Suppressor macrophage treated with lipopolysaccharide for 4 hours (primary cell): ENCODE measurements at places on chromosomes 7 and 10.

- DNase-seq = no peak
Measured at GRCh38 chr7:101245147-101245668, 327 bp upstream of the FIS1 start.

DNA sequence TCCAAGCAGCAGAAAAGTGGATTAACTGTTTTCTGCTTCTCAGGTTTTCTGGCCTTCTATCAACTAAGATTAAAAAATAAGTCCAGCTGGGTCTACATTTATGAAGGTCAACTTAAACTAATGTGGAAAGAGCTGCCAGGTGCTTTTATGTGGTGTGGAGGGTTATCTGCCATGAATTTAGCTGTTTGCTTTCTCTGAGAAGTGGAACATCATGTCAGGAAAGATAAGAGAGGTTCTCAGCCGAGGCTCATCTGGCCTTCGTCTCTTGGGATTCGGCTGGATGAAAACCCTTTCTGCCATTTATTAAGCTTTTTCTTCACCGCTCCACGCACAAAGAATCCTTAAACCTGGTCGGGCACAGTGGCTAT is 5.5 kb downstream of the PTPRN2 start:
- no peak for DNase-seq

- DNase-seq = no peak
Measured at GRCh38 chr7:35802649-35803048, 1.8 kb downstream of the SEPTIN7 start.

GRCh38 chr10:46257099-46257498 is 29.7 kb upstream of the ANTXRL start:
- DNase-seq = no peak

DNA sequence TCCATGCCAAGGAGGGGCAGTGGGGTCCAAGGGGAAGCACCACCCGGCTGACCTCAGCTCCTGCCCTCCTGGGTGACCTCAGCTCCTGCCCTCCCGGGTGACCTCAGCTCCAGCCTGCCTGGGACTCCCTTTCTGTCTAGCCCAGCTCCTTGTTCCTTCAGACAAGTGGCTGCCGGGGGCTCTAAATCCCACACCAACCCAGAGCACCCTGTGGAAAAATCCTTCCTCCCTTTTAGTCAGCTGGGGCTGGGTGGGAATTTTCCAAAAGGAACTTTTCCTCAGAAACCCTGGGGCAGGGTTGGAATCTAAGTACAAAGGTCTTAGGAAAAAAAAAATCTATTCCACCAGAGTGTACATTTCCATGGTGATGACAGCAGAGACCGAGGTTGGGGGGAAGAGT is 36.3 kb downstream of the AKR1B1 start:
- DNase-seq = peak; percentile 3

DNA sequence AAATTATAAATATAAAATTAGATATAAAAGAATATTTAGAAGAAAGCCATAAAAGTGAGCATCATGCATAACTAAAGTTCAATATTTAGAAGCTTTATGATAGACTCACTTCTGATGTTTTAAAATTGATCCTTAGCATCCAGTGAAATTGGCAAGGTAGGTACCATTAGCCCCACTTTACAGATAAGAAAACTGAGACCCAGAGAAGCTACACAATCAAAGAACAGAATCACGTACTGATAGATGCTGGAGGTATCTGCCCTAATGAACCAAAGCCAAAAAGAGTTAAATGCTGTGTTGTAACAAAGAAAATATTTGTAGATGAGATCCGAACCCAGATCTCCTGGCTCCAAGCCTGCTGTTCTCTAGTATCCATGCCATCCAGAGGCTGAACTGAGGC is 42.6 kb upstream of the RAPGEF5 start:
- no peak for DNase-seq

GRCh38 chr10:43125274-43125845 is 12.9 kb upstream of the CSGALNACT2 start:
- no peak for DNase-seq

GRCh38 chr7:1368184-1368681 is 91.0 kb downstream of the MICALL2 start:
- DNase-seq = no peak

- DNase-seq = no peak
Measured at GRCh38 chr7:47292832-47293309, 289.0 kb downstream of the TNS3 start.

DNA sequence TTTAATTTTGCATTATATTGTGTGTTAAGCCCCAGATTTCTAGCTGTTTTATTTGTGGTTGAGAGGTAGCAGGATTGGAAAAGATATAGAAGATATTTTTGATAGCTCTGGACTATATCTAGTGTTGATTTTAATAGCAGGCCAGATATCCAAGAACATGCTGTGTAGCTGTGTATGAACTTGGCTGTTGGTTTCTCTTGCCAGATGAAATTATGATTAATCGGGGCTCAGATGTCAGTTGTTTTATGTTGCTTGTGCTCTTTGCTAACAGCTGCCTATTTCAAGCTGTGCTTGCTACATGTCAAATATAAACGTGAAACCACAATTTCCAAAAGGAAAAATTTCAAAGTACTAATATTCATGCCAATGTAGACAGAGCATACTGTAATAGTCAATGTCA is 141.1 kb downstream of the GRM3 start:
- DNase-seq = no peak

- DNase-seq = no peak
Measured at GRCh38 chr10:110843796-110844616, 27.7 kb upstream of the PDCD4 start.

- DNase-seq = no peak
Measured at GRCh38 chr7:105565190-105565589, 16.1 kb downstream of the EFCAB10 start.

DNA sequence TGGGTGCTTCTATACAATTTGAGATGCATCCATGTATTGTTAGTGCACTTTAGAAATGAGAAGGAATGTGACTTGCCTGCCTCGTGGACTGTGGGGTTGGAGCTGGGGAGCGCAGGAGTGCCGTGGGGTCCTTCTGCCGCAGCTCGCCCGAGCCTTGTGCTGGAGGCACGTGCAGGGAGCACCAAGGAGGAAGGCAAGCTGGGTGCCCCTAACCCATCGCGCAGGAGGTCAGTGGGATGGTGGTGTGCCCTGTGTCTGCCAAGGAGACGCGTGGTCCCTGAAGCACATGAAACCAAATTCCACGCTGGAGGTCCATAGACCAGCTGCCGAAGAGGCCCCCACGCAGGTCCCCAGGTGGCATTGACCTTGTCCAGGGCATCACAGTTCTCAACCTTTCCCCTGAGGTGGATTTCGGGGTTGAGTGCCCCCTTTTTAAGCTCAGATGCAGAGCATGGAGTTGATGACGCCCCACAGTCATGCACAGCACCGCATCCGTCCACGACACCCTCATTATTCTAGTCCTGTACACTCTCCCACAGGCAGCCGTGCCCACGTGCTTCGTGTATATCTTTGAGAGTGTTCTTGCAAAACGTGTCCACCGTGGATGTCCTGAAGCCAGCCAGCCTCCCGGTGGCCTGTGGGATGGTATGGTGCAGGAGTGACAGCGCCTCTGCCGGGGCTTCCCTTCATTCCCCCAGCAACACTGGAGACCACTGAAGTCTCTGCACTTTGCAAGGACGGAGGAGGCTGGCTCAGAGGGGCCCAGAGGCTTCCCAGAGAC is 35.5 kb downstream of the FKBP6 start:
- no peak for DNase-seq

DNA sequence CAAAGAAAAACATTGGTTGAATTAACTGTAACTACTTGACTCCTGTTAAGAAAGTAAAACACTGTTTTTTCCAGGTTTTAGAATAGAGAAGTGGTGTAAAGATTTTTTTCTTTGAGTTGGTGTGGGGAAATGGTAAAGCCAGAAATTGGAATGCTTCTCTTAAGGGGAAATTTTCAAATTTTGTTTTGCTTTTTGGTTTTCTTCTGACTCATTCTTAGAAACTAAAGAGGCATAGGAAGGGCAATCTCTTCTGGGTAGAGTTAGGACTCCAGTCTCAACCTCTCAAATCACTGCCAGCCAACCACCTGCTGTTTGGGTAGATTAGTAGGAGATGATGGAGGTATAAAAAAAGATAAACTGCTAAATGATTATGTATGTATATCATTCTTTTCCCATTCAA is 47.7 kb upstream of the STRIP2 start:
- peak; percentile 45 for DNase-seq

GRCh38 chr10:44516891-44517290 is 132.0 kb upstream of the CXCL12 start:
- DNase-seq = no peak

DNA sequence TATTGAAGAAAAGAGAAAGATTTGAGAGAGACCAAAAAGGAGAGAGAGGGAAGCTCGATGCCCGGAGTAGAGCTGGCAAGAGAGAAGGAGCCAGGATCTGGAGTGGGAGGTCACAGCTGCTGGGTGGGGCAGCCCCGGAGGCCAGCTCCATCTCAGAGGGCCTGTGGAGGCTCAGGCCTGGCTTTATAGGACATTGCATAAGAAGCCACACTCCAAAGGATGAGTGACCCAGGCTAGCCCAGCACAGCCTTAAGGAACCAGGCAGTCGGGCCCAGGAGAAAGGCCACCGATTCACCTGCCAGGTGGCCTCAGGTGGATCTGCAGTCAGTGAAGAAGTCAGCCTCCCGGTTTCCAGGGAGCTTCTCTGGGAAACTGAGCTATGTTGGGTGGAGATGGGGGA is 676 bp downstream of the PLAC9 start:
- DNase-seq = no peak

- DNase-seq = peak; percentile 93
Measured at GRCh38 chr7:98283127-98283886, 1.8 kb downstream of the BRI3 start.

GRCh38 chr10:49055221-49055849 is 60.0 kb downstream of the VSTM4 start:
- DNase-seq = no peak

- no peak for DNase-seq
Measured at GRCh38 chr10:47318706-47319105, 3.5 kb upstream of the GDF2 start.

DNA sequence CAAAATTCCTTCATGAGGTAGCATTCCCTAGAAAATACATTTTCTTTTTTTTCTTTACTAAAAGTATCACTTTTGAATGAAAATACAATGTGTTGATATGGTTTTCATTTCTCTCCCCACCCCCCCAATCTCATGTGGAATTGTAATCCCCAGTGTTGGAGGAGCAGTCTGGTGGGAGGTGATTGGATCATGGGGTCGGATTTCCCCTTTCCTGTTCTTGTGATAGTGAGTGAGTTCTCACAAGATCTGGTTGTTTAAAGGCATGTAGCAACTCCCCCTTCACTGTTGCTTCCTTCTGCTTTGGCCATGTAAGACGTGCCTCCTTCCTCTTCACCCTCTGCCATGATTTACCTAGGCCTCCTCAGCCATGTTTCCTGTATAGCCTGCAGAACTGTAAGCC is 790.3 kb upstream of the KCND2 start:
- peak; percentile 16 for DNase-seq

- no peak for DNase-seq
Measured at GRCh38 chr10:94358480-94358879, 4.3 kb downstream of the NOC3L start.

DNA sequence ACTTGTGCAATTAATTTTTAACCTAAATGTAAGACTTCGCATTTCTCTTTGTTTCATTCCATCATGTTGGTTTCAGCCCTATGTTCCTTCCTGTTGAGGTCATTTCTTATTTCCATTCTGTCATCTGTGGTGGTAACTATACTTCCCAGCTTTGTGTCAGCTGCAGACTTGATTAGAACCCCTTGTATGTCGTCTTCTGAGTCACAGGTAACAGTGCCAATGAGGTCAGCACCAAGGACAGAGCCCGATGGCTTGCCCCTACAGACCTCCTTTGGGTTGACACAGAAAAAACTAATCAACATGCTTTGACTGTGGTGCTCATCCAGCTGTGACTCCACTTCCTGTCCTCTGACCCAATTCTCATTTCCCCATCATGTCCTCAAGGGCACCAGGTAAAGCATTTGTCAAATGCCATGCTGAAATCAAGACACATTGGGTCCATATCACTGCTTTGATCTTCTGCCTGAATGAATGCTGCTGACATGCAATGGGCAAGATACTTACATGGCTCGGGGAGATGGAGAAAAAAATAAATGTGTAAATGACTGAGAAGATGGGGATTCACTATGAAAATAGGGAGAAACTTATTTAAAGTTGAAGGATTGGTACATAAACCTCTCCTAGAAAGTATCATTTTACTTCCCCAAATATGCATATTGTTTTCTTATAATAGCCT is 25.6 kb upstream of the CRTAC1 start:
- peak; percentile 5 for DNase-seq

DNA sequence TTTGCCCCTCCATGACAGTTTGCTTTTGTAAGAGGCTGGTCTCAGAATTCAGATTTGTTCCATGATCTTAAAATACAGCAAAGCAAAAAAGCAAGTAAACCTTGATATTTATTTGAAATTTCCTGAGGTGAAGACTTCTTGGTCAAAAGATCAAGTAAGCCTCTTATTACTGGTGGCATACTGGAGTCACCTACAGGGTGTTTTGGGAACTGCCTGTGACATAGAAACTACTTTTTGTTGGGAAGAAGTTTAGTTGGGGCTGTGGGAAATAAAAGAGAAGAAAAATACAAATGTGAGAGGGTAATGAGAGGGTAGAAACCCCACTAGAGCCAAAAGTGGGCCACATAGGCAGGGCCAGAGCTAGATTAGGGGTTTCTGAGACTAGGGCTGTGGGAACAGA is 217.9 kb downstream of the OTUD1 start:
- DNase-seq = peak; percentile 56

DNA sequence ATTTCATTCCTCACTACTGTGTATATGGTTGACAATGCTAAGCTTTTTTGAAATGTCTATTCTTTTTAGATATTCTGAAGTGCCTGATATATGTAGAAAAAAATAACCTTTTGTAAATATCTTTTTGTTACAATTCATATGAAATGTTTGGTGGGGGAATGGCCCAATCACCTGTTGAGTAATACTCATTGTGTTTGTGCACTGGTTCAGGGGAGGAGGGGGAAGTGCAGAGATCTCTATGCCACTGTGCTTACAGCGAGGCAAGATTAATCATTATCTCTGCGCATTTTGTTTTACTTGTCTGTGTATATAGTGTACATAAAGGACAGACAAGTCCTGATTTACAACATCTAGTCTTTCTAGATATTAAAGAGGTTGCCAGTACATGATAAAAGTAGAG is 25.2 kb downstream of the NUP42 start:
- peak; percentile 53 for DNase-seq

DNA sequence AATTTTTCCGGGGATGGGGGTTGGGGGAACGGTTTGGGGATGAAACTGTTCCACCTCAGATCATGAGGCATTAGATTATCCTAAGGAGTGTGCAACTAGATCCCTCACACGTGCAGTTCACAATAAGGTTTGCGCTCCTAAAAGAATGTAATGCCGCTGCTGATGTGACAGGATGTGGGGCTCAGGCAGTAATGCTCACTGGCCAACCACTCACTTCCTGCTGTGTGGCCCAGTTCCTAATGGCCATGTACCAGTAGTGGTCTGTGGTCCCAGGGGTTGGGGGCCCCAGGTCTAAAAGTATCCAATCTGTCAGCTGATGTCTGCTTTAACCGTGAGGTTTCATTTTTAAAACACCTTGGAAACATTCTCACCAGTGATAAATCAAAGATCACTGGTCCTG is 2.2 kb downstream of the STN1 start:
- peak; percentile 5 for DNase-seq

GRCh38 chr10:97760461-97761257 is 11.1 kb downstream of the SFRP5 start:
- no peak for DNase-seq

GRCh38 chr10:60385399-60385738 is 4.3 kb downstream of the ANK3 start:
- DNase-seq = no peak

- no peak for DNase-seq
Measured at GRCh38 chr7:47327698-47328391, 254.1 kb downstream of the TNS3 start.

- DNase-seq = no peak
Measured at GRCh38 chr10:121089434-121089833, 238.3 kb downstream of the WDR11 start.

GRCh38 chr7:81761031-81761430 is 8.8 kb downstream of the HGF start:
- DNase-seq = no peak
